GOT3 (cell line): ENCODE measurements at places on chromosomes 11 and 22.

DNA sequence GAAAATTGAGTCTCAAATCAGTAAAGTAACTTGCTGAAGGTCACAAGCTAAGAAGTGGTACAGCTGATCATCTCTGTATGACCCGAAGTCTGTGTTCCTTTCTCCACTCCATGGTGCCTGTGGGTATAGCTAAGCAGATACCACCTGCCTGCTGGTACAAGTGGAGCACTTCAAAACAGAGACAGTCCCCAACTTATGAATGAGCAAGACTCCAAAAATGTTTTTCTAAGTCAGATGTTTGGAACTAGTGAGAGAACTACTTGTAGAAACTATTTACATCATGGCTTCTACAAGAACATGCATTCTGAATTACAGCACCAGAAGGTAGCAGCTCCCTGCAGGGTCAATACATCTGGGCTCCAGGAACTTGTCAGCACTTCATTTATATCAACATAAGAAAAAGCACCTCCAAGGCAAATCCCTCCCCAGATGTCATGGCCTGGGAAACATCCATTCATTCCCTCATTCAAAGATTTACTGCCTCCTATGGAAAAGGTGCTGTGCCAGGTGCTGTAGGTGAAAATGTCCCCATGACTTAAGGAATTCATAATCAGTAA is 94.7 kb downstream of the SERGEF start:
- DNase-seq, result no peak

DNA sequence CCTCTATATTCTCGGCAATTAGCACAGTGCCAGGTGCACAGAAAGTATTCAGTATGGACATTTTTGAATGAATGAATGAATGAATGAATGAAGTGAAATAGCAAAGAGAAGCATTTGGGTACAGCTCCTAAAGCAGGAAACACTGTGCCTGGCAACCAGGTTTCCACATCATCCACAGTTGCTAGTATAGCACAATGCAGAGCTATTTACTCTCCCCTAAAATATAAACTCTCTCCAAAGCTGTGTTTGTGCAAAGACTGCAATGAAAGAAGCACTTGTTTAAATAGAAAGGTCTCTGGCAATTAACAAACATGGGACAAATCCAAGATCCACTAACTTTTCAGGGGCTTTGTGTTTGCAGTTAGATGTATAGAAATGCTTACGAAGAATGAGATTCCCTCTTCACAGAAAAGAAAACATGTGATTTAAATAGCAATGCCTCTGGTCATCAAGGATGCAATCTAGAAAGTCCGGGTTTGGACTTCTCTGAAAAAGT is 103.0 kb upstream of the OPCML start:
- no peak for DNase-seq

GRCh38 chr22:25637032-25637431 is 72.6 kb downstream of the GRK3 start:
- no peak for DNase-seq

GRCh38 chr11:116388146-116388545 is 384.6 kb downstream of the BUD13 start:
- no peak for DNase-seq

DNA sequence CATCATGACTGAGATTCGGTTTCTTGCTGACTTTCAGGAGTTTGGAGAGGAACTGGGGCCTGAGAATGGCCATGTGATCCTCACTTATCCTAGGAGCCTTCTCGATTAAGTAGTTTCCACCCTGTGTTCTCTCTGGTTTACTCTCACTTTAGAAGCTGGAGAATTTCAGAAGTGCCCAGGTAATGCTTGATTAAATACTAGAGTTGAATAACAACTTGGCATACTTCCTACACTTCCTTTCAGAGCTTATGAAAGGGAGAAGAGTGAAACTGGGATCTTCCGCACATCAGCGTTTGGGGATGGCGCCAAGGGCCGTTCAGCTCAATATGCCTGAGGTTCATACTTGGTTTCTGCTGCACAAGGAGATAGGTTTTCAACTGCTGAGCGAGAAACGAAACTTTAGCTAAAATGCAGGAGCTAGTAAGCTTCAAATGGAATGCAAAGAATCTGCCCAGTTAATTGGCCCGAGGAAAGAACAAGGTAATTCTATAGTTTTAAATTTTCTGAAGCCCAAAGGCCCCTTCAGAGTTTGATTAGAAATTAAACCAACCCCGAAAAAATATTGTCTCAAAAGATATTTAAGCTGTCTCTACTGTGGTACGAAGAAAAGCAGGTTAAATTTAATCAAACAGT is 823 bp upstream of the MUC15 start:
- DNase-seq, result no peak

DNA sequence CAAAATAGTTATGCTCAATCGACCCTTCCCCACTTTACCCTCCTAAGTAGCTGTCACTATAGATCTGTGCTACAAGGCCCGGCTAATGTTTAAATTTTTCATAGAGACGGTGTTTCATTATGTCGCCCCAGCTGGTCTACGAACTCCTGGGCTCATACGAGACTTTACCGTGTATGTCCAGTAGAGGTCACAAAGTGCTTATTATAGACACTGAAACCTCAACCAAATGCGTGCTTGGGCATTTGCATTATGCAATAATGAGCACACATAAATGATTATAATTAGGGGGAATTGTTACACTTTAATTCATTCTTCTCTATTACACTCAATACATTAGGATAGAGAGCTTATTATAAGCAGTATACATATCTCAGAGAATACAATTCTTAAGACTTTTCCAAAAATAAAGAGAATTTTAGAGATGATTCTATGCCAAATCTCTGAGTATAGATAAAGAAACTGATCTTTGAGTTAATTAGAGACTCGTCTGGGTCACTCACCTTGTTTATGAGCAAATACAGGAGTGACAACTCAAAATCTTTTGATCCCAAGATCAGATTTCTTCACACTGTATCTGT is 12.5 kb upstream of the MRPL16 start:
- no peak for DNase-seq

- no peak for DNase-seq
These were observed at the start of gene PCF11 for GRCh38 chr11:83156996-83157593. TSS of gene PCF11 (plus strand) at chr11:83157131. CDS start at chr11:83157440, 309 bp downstream.

DNA sequence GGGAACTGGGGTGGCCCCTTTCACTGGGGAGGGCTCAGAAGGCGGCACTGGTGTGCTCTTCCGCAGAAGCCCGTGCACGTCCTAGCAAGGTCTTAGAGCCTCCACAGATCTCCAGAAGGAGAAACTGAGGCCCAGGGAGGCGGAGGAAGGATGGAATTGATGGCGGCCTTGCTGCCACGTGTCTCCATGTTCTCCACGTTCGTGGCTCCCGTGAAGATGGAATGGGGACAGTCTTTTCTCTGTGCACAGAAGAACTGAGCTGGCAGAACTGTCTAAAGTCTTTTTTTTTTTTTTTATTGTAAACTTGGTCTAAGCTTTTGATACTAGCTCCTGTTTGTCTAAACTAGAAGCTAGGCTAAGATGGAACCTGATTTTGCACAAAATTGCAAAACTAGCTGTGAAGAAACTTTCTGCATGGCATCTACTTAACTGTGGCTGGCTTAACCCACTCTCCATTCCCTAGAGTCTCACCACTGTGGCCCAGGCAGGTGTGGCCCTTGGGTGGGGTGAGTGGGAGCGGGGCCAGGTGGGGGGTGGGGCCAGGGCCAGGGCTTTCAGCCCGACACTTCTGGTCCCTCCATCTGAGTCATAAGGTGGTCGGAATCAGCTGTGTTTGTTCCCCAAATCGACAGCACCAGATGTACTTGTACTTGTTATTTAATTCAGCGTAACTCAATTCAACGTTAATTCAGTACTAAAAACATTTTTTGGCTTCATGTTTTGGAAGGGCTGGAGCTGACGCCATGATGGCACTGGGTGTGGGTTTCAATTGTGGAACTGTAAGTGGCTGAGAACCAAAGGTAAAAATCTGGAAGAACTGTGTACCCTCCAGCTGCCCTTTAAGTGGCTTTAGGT is 120.7 kb downstream of the MPPED1 start:
- no peak for DNase-seq
